Cardiac septum (tissue), 1 donor: ENCODE measurements at places on chromosomes 4 and X. TPM values are rescaled to one million over a fixed set of nuclear protein-coding genes. Genes with fewer than 3 reads are reported as not detected.

DNA sequence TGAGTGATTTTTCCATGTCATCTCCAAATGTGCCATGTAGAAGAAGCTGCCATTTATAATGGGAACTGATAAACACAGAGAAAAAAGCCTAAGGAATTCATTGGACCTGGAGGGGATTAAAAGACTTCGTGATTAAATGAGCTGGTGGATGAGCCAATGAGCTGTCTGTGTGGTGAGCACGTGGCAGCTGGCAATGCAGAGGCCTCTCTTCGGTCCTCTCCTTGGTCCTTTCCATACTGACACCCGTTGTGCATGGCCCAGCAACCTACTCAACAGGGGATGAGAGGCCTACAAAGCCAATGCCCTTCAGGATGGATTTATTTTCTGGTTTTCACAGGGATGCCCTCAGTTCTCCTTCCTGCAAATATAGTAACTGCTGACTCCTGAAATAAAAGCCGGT is 87.7 kb upstream of the STS start:
- no peak for DNase-seq

- DNase-seq, result no peak
Measured at GRCh38 chr4:176451443-176451842, 131.7 kb downstream of the SPCS3 start.

Gene ANXA3
- total RNA-seq, result 12.3 TPM

DNA sequence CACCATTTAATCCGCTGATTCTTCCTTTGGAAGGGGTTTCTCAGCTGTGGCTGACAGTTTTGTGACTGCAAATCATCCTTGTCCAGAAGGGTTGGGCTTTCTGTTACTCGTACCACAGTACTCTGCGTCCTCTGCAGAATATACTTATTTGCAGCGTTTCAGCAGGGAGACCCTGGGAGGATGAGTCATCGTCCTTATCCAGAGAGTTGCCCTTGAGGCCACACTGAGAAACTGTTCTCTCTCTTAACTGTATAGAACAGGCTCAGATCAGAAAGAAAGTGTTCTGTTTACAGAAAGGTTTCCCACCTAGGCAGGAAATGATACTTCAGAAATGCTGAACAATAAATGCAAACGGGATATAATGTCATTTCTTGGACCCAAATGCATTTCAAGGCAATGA is 47.8 kb upstream of the DDX53 start:
- no peak for DNase-seq

Gene SERPINA7
- not detected for total RNA-seq

- DNase-seq, result no peak
Measured at GRCh38 chr4:126604268-126604867, 1028.4 kb upstream of the INTU start.

- no peak for DNase-seq
Measured at GRCh38 chr4:64520421-64520820, 111.2 kb upstream of the TECRL start.

Gene CYBB
- 9.8 TPM for total RNA-seq

DNA sequence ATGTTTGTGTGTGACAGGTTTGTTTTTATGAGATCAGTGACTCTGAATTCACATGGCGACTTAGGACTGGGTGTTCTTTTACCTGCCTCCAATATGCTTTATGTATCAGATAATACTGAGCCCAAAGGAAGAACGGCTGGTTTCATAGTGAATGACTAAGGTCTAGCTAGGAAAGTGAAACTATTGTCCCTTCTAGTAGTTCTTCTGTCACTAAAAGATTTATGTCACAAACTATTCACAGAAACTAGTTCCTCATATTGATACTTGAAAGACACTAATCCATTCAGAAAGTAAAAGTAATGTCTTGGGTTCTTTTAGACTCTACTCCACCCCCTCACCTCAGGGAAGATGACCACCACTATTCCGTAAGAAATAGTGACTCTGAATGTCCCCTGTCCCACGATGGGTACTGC is 81.7 kb downstream of the EGF start:
- no peak for DNase-seq

GRCh38 chrX:31435592-31435991 is 363.8 kb upstream of the FTHL17 start:
- no peak for DNase-seq

- no peak for DNase-seq
Measured at GRCh38 chr4:7021355-7021754, 21.8 kb upstream of the TADA2B start.

DNA sequence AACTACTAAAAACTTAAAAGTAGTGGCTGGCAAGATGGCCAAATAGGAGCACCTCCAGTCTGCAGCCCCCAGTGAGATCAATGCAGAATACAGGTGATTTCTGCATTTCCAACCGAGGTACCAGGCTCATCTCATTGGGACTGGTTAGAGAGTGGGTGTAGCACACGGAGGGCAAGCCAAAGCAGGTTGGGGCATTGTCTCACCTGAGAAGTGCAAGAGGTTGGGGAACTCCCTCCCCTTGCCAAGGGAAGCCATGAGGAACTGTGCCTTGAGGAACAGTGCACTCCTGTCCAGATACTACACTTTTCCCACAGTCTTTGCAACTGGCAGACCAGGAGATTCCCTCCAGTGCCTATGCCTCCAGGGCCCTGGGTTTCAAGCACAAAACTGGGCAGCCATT is 311.1 kb downstream of the PAPSS1 start:
- no peak for DNase-seq

DNA sequence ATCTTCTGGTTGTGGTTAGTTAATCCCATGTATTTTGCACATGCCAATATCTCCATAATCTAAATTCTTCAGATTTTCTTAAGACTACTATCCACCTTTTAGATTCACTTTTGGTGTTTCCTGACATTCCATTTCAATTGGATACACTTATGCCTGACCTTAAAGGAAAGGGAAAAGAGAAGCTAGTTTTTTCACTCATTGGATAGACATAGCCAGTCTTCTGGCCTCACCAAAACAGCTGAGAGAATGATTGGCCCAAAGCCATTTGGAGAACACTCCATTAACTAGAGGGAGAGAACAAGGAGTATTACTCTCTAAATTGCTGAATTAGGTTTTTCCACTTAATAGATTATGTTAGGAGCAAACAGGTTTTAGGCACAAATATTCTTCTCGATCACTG is 4.0 kb downstream of the PRPS1 start:
- no peak for DNase-seq

DNA sequence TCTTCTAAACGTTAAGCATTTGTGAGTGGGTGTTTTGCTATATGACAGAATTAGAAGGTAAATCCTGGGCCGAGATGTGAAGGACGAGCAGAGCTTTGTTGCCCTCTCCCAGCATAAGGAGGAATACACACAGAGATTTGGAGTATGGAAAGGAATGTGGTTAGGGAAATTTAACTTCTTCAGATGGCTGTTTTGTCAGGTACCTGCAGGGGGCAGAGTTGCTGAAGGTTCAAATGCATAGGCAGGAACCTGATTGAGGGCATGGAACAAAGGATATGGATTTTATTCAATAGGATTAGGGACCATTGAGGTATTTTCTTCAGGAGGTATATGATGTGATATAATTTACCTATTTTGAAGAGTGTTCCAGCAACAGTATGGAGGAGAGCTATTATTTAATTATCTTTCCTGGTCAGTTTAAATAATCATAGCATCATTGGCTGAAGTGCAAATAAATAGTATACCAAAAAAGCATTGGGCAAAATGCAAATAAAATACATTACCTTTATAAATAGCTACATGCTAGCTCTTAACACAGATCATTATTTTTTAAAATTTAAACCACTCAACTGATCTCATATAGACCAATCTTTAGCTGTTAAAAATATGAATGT is 143.6 kb downstream of the SLIT2 start:
- DNase-seq, result no peak

Gene SLC10A4
- 0.35 TPM for total RNA-seq

DNA sequence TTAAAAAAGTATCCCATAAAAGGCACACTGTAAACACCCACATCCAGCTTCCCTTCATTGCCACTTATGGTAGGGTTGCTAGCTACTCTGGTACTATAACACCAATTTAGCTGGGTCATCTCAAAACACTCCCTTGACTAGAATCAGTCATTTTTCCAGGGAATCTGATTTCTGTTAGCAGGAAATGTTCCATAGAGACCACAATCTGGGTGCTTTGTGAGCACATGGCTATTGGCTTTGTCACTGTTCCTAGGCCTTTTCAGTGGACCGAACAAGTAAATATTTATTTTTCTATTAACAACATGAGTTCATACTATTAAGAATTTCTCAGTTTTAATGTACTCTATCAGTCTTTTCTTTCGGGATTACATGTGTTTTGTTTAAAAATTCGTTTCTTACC is 404.7 kb upstream of the GNPDA2 start:
- no peak for DNase-seq

Gene L1CAM
- total RNA-seq, result 1.5 TPM
